Gastroesophageal sphincter (tissue), 4 donors: ENCODE measurements at places on chromosomes 1 and 21. TPM values are rescaled to one million over a fixed set of nuclear protein-coding genes. Genes with fewer than 3 reads are reported as not detected.

DNA sequence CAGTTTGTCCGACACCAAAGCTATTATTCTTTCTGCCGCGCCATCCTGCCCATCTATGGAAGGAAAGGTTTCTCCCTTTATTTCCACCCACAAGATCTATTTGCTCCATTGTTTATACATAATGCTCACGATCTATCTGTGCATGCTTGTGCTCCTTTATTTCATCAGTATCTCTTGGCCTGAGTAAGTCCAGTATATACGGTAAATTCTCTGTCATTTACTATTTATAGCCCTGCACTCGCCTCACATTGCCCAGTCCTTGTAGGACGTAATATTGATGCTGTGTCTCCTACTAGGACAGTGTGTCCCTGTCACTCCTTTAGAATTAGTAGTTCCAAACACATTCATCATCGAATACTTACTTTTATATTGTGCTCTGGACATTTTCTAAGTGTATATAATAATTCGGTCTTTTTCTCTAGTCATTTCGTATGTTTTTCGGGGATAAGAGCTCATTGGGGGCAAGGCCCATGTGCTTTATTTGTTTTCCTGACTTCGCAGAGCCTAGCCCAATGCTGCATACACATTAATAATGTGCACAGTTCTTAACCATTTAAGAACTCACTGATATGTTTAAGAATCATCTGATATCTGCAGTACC, 3.1 kb upstream of the NID1 start:
- peak; percentile 60 for ATAC-seq

DNA sequence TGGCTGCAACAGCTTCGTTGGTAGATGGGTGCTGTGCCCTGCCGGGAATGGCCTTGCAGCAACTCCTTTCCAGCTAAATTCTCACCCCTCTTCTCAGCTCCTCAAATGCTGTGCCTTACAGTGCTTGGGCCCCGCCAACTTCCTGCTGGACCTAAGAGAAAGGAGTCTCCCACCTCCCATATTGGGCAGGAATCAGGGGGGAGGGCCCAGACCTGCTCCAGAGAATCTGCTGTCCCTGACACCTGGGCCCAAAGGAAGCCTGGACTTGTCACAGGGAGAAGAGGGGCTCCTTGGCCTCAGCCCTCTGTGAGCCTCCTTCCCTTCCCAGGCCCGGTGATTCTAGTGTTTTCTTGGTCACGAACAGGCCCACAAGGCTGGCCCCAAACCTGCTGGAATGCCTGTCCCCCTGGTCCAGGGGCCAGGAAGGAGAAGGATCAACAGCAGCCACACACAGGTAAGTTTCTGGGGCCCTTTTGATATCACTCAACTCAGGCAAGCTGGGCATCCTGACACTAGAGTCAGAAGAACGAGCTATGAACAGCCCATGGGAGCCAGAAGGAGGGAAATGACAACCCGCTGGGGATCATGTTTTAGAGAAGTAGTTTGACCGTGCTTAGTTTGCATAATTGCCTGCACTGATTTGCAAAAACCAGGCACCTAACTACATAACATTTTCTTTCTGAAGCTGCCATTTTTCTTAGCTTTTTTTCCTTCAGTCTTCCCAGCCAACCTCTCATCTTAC, 86.2 kb downstream of the CD247 start:
- no peak for ATAC-seq

DNA sequence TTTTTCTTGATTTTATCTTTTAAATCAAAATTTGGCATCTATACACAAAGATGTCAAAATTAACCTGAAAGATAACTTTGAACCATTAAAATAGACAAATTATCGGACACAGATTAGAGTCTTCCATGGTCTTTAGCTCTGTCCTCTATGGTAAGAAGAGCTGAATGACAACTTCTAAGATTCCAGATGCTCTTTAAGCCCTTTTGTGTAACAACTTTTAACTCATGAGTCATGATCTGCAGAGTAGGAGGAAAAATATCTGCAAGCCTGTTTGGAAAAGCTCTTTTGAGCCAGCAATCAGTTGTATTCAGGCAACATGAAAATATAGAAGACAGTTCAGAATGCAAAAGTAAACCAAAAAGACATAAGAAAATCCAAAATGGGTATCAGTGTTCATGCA, 37.8 kb downstream of the TTC13 start:
- no peak for ATAC-seq

DNA sequence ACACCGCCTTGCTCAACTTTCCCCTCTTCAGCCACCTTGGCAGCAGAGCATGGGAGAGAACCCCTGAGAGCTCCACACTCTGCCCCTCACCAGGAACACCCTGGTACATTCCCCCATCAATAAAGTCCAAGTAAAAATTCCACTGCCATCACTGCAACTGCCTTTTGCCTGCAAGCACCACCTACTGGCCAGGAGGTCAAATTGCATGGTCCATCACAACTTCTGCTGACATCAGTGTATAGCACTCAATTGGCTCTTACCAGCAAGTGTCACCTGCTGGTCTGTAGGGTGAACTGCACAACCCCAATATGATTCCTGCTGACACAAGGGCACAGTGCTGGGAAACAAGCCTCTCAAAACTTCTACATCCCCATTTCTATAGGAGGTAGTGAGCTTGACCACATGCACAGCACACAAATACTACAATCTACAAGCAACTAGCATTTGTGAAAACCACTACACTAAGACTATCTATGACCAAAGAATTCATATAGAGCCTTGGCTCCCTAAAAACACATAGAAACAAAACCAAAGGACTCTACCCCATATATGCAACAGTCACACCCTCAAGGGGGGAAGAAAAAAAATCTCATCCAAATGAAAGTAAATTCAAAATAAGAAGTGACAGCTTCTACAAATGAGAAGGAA, 69.2 kb downstream of the FASLG start:
- ATAC-seq: no peak

DNA sequence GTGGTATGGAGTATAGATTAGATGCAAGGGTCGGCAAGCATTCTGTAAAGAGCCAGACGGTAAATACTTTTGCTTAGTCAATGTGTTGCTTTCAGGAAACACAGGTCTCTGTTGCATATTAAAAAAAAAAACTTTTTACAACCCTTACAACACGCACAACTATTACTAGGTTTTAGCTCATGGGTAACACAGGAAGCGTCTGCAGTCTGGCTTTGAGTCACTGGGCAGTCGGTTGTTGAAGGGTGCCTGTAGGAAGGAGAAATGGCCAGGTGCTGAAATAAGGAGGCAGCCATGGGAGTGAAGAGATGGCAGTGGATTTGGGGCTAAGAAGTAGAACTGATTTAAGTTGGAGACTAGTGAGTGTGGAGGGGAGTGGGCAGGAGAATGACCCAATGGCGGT, 192.1 kb downstream of the KCNJ6 start:
- no peak for ATAC-seq

DNA sequence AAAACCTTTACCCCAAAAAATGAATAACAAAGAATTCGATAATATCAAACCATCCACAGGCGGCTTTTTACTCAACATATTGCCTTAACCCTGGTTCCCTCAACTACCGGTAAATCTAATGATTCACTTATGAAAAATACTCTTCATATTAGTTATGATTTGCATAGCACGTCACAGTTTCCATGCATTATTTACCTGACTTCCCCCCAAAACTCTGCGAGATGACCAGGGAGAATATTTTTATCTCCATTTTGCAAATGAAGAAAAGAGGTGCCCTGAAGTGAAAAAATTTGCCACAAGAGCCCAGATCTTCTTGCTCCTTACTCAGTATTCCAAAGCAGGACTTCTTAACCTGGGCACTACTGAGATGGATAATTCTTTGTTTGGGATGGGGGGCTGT, 2.9 kb downstream of the JAK1 start:
- no peak for ATAC-seq

- ATAC-seq: no peak
Observed at GRCh38 chr1:33365560-33365997, 44.7 kb upstream of the A3GALT2 start.

GRCh38 chr1:165644064-165644735, 13.2 kb downstream of the MGST3 start:
- ATAC-seq: no peak

DNA sequence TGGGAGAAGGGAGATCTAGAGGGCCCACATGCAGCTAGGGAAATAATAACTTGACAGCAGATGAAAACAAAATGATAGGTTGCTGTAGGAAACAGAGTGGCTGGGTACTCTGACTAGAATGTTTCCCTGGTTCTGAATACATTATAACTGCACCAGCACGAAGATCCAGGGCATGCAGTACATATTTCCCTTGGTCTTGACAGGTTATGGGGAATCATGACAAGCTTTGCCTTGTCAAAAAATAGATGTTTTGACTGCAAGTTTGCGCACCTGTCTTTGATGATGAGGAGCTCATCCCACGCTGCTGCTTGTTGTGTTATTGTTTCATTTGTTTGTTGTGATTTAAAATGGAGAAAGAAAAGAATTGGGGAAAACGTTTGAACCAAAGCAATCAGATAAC, 292.9 kb downstream of the PDE4B start:
- no peak for ATAC-seq

- no peak for ATAC-seq
Observed at GRCh38 chr1:145751491-145752037, 32.3 kb downstream of the CD160 start.

- ATAC-seq: no peak
Observed at GRCh38 chr1:67224856-67225255, 58.6 kb downstream of the IL23R start.

GRCh38 chr1:157163273-157164127, 25.3 kb upstream of the ETV3 start:
- ATAC-seq: peak; percentile 39

DNA sequence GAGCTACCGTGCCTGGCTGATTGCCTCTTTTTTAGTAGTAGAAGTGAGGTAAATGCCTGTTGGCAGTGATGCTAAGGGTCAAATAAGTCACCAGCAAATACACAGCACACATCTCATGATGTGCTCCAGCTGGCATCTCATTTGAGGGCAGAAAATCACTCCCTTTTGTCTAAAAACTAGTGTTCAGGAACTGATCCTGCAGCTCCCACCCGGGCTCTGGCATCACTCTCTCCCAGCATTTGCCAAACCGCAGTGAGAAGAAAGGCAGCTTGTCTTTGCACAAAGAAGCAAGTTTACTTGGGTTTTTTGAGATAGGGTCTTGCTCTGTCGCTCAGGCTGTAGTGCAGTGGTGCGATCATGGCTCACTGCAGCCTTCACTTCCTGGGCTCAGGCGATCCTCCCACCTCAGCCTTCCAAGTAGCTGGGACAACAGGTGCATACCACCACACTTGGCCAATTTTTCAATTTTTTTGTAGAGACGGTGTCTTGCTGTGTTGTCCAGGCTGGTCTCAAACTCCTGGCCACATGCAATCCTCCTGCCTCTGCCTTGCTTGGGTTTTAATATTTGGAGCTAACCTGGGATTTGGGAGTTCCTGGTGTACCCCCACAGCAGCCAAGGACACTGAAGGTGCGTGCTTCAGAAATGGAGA, 4.1 kb downstream of the RBP7 start:
- ATAC-seq: no peak

- ATAC-seq: no peak
Observed at GRCh38 chr1:65229754-65230339, 79.5 kb upstream of the DNAJC6 start.

DNA sequence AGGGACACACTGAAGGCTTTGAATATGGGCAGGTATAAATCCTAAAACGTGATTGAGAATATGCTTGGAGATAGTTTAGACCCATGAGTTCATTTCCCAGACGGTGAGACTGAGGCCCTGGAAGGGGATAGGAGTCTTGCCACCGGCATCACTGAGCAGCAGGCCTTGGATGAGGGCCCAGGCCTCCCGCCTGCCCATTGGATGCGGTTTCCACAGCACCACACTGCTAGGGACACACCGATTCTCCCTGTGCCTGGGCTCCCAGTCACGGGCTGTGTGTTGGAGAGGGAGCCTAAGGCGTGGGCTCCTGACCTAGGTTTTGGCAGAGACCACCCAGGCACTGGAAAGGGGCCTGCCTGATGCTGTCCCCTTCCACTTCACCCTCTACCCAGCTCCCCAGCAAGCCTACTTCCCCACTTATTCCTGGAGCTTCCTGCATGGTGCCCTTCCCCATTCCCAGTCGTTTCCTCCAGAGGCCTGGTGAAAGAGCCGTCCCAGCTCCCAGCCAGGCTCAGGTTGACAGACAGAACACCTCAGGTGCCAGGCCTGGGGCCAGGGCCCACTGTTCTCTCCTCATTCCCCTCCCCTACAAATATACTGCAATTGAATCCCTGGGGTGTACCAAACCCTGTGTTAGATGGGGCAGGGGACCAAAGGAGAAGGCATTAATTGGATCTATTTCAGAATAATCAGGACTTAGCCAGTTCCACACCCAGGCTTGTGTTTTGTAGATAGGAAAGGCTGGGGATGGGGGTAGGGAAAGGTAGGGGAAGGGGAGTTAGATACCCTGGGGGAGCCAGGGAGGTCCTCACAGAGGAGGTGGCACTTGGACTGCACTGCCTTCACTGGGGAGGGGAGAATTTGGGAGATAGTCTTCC, 3.4 kb downstream of the FOXO6 start:
- ATAC-seq: no peak

DNA sequence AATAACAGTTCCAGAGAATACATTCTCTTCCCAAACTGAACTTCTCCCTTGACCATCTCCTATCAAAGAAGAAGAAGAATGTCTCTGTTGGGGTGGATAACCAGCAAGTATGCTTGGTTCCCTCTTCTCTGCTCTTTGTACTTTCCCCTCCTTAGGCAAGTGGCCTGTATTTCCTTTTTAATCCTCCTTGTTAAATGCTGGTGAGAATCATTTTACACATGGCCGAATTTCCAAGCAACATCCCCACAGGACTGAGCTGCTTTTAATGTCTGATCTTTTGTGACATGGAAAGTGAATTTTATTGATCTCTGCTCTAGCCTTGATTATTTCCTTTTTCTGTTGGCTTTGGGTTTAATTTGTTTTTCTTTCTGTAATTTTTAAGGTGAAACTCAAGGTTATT, 336.7 kb downstream of the DUSP10 start:
- no peak for ATAC-seq

DNA sequence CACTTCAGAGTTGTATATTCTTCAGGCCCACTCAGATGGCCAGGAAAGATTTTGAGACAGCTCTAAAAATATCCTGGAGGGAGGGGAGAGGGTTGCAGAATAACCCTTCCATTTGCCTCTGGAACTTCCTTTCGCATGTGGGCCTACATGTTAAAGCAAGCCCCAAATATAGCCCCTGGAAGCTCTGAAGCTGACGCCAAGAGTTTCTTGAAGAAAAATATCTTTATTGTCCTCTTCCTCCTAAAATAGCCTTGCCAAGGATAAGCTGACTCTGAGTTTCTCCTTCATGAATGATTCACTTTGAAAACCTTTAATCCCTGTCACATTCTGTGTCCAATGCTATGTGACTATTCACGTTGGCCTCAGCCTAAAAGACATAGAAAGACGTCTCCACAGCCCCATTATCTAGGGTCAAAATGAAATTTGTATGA, 6.4 kb downstream of the C1orf116 start:
- ATAC-seq: peak; percentile 31

GRCh38 chr1:98021126-98021525, 100.3 kb upstream of the DPYD start:
- ATAC-seq: no peak

FGR gene
- total RNA-seq: 10.1 TPM

C8B gene
- total RNA-seq: not detected

ATP1A4 gene
- total RNA-seq: not detected

NBPF10 gene
- total RNA-seq: 1.4 TPM

RAD54L gene
- 9.2 TPM for total RNA-seq

RGS16 gene
- total RNA-seq: 2.7 TPM

EPHA2 gene
- 8.9 TPM for total RNA-seq
